ENCODE measurements at places on chromosomes 4 and X.

GRCh38 chr4:173231916-173232315 lies 63.3 kb downstream of the GALNT7 start:
- DNase-seq: no peak

- no peak for DNase-seq
Observed at GRCh38 chrX:33465137-33465536, 253.8 kb upstream of the DMD start.

- DNase-seq: no peak
Observed at GRCh38 chr4:112585977-112586736, 50.6 kb downstream of the ZGRF1 start.

GRCh38 chr4:1616557-1616930 lies 67.6 kb downstream of the FAM53A start:
- DNase-seq: no peak

GRCh38 chr4:10159671-10160070 lies 43.1 kb upstream of the WDR1 start:
- no peak for DNase-seq

DNA sequence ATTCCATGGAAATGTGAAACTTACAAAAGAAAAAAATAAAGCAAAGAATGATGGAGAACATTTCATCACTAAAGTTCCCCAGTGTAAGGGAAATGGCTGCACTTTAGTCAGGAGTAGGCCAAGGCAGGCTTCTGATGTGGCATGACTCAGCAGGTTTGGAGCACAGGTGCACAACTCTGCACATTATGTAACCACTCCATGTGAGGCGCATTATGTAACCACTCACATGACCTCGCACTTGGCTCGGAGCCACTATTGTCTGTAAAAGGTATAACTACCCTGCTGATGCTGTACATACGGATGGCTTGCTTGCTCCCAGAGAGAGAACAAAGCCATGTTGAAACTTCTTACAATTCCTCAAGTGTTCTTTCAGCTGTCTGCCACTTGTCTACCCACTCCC lies 727.6 kb downstream of the TRAM1L1 start:
- no peak for DNase-seq
